CD4-positive, alpha-beta T cell treated with Interleukin-17A for 1 hour (primary cell): ENCODE measurements at places on chromosomes 13 and 19.
A peak's percentile ranks its signal among the peaks of the same experiment; 100 is the strongest.

- DNase-seq, result no peak
Observed at GRCh38 chr13:32588736-32589135, 2.5 kb downstream of the PDS5B start.

- no peak for DNase-seq
Observed at GRCh38 chr19:30066781-30067759, 125.0 kb downstream of the URI1 start.

- no peak for DNase-seq
Observed at GRCh38 chr13:24348797-24349515, 39.6 kb downstream of the C1QTNF9 start.

DNA sequence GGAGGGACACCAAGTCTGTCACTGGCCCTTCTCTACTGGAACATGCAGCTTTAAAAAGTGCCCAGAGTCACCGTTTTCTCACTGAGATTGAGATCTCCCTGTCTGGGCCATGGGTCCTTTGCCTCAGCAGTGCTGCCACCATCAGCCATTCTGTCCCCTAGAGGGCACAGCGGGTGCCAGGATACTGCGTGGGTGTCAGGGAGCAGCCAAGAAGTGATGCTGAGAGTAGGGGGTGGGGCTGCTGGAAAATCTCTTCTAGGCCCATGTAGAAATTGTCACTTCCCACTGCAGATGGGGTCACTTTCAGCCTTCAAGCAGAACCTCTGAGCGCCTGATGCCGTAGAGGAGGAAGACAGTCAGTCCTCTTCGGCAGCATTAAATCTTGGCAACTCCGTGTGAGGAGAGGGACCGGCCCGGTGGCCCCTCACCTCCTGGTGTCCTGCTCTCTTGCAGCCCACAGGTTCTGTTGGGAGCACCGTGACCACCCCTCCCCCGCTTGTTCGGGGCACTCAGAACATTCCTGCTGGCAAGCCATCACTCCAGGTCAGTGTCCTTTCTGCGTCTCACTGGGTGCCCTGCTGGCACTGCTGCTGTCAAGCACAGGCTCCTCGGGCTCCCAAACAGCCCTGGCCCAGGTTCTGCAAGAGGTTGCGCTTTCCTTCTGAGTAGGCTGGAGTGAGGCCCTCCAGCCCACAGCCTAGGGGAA is 21.4 kb downstream of the TSSK6 start:
- no peak for DNase-seq

DNA sequence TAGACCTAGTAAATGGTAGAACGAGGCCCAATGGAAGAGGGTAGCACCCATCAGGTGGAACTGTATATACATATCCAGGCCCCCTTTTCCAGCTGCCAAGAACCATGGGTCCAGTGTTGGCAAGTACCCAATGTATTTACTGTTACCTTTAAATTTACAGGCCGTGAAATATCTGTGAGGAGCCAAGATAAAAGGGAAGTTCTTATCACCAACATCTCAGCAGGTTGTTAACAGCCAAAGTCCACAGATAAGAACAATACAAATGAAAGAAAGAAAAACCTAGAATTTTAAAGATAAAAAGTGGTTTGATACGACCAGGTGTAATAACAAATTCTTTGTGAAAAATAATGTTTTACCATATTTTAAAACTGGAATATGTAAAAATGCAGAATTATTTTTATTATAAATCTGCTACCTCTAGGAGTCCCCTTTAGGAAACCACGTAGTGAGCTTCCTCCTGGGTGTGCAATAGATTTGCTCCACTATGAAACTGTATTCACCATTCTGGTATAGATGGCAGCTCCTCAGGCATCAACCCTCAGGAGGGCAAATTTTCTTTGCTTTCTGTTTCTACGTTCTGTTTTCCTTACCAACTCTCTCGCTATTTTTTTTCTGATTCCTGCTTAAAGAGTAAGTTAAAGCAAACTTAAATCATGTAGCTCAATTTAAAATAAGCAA is 292.2 kb upstream of the SLC10A2 start:
- DNase-seq, result no peak

DNA sequence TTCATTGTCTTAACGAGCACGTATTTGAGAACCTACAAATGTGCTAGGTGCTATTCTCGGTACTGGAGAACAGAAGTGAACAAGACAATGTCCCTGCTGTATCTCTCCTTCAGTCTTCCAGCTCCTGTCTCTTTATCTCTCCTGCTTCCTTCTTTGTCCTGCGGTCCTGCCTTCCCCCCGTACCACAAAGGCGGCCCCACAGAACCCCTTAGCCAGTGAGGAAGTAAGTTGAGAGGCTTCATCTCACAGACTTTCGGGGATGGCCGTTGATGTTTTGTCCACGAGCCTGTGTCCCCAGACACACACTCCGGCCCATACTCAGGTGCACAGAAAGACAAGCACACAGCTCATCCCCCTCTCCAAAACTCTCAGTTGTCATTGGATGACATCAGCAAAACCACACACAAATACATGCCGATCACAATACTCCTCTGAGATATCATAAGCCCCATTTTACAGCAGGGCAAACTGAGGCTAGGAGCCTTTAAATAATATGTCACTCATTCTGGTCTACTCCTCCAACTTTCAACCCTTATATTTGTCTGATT is 507 bp upstream of the SWSAP1 start:
- DNase-seq, result no peak

DNA sequence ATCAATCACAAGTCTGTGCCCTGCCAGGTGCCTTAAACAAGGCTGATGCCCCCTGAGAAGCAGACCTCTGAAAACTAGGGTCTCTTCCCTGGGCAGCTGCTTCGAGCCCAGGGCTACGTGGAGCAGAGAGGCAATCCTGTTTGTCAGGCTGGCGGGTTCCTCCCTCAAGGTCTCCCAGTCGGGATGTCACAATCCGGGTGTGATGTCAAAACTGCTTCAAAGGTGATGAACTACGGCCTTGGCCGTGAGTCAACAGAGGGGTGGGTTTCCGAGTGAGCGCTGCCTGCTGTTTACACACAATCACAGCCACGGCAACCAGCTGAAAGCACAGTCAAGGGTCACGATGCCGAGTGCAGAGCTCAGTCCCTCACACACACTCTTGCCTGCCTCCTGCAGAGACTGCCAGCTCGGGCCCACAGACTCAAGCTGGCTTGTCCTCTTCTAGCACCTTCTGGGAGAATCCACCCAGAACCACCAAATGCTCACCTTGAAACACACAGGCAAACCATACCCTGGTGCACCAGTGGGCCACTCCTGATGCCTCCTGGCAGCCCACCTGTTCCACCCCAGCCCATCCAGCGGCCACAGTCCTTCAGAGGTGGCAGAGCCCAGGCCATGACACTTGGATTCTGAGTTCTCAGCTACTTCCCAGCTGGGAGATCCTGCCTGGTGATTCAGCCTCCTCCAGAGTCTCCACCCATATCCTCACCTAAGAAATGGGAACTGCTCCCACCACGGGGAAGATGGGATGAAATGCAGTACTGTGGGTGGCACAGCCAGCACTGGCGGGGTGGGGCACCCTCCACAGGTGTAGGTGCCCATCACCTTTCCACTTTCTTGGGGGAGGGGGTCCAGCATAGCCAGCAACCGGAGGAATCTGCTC is 6.8 kb downstream of the ELL start:
- peak; percentile 49 for DNase-seq

- no peak for DNase-seq
Observed at GRCh38 chr13:33069365-33069764, 53.1 kb downstream of the KL start.

DNA sequence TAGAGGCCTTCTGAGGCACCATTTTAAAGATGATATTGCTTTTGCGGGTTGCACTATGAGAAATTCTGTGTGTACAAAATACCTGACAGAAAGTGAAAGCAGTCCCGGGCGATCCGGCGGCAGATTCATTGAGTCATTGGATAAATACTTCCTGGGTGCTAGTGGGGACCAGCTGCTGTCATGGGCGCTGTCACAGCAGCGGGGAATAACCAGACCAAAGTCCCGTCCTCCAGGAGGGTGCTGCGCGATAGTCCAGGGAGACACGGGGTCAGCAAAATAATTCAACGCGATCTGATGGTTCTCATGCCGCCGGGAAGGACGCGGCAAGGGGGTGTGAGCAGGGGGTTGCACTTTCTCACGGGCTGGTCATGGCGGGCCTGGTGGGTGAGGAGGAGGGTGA is 13.5 kb downstream of the ZFR2 start:
- DNase-seq, result no peak

- no peak for DNase-seq
Observed at GRCh38 chr13:42883771-42884467, 102.5 kb downstream of the FAM216B start.

GRCh38 chr19:19489804-19490204 is 25.5 kb downstream of the TSSK6 start:
- no peak for DNase-seq

DNA sequence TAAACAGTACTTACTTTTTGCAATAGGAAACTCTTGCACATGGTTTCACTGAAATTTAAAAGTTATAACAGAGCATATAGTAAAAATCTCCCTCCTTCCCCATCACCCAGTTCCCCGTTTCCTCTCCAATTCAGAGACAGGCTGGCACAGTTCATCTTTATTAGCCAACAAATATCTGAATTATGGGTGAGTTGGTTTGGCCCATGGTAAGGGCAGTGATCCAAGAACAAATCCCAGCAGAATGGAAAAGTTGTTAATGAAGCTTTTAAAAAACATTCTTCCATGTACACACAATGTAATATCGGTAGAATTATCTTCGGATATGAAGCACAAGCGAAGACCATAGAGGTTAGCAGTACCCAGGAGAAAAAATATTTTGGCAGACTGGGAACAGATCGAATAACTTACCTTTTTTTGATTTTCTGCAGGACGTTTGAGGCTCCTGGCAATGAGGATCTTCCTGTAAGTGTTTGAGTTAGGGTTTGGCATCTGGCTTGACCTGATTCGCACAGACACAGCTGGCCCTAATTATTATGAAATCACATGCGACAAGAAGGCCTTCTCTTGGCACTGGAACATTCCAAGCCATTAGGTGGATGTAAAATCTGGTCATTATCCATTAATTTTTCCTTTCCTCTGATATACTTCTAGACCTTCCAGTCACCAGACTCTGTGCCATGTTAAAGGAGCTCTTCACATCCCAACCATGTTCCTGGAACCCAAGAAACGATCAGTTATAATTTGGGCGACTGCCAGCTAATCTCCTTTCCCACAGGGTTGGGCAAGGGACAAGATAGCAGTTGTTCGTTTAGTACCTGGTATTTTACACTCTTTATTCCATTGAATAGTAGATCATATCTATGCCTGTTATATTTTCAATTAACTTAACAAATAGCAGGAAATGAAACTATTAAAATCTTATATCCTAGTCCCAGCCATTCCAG is 139.4 kb upstream of the TSC22D1 start:
- DNase-seq, result no peak

- no peak for DNase-seq
Observed at GRCh38 chr13:24663586-24663985, 16.6 kb upstream of the ATP12A start.

DNA sequence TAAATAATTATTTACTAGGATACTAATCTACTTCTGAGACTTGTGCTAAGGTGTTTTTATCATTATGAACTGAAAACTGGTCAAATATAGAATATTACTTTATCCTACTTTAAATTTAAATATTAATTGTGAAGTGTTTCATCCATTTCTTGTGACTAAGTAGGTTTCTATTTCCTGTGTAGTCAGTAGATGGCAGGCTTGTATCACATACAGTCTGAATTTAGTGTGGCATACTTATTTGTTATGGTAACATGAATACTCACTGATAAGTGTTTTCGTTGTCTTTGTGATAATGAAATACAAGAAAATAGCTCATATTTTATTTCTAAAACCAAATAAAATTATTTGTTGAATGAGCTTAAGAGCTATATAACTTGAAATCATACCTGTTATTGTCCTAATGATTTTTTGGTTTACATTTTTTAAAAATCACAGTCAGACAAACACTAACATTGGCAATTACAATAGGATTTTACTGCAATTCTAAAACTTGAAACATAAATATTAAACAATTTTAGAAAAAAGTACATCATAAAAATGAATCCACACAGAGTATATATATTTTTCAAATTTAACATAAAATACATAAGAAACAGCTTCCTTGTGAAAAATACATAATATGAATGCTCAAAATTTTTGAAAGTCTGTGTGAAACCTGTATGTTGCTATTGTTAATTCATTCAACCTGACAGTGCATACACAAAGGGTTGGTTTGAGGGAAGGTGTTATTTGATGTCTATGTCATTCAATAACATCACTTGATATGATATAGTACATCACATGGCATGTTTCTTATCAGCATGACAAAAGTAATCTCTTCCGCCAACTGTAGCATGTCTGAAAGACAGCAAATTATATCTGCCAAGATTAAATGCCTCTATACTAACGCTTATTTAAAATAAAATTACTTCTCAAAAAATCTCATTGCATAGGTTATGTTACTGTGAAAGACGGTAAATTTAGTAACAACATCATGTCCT is 904.8 kb upstream of the PCDH20 start:
- no peak for DNase-seq

GRCh38 chr13:78875792-78876580 is 217.0 kb upstream of the OBI1 start:
- DNase-seq, result no peak

DNA sequence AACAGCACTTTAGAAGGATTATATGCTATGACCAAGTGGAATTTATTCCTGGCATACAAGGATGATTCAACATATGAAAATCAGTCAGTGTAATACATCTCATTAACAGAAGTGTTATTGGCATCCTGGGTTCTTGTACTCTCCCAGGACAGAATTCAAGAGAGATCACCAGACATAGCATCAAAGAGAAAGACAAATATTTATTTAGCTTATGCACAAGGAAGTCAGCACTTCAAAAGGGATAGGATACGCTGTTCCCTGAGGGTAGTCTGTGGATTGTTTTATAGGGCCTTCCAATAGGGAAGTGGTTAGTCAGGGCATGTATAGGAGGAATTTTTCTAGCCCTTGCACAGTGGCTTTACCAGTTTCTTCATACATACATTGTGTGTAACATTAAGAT is 1238.0 kb downstream of the PCDH17 start:
- no peak for DNase-seq

DNA sequence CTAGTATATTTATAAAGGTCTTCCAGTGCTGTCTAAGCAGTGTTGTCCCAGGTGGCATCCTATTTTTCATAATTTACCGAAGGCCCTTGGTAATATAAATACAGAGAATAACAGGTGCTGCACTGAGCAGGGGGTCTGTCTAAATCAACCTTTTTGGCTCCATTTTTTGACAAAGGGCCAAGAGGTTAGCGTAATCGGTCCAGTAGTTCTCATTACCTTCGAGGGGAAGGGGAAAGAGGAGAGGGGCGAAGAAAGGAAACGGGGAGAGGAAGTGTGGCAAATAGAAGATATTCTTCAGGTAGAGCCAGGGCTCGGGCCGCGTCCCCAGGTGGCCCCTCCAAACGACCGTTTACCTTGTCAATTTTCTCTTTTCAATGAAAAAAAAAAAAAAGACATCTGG is 749 bp upstream of the PAN3 start:
- no peak for DNase-seq

DNA sequence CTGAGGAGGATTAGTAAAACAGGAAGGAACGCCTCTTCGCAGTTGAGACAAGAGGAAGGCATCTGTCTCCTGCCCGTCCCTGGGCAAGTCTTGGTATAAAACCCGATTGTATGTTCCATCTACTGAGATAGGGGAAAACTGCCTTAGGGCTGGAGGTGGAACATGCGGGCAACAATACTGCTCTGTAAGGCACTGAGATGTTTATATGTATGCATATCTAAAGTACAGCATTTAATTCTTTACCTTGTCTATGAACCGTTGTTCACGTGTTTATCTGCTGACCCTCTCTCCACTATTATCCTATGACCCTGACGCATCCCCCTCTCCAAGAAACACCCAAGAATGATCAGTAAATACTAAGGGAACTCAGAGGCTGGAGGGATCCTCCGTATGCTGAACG is 722 bp upstream of the TIMM50 start:
- no peak for DNase-seq

- DNase-seq, result no peak
Observed at GRCh38 chr19:15675560-15675959, 2.7 kb downstream of the CYP4F12 start.
